ENCODE measurements at places on chromosomes 7 and 10. TPM values are rescaled to one million over a fixed set of nuclear protein-coding genes. Genes with fewer than 3 reads are reported as not detected.

SEMA3E gene
- not detected for total RNA-seq

SYT15 gene
- 4.7 TPM for total RNA-seq

TBRG4 gene
- 50.8 TPM for total RNA-seq

DCLRE1A gene
- 8.0 TPM for total RNA-seq

HHEX gene
- 2.1 TPM for total RNA-seq

CNPY4 gene
- 22.0 TPM for total RNA-seq

ASL gene
- 16.5 TPM for total RNA-seq

WEE2 gene
- 0.20 TPM for total RNA-seq

TRIM4 gene
- 58.9 TPM for total RNA-seq

HPS6 gene
- 15.3 TPM for total RNA-seq

NEURL1 gene
- 3.2 TPM for total RNA-seq

RASSF4 gene
- 5.9 TPM for total RNA-seq

LAMB1 gene
- total RNA-seq: 71.8 TPM

LLCFC1 gene
- total RNA-seq: not detected

STAMBPL1 gene
- total RNA-seq: 14.4 TPM

GPR26 gene
- not detected for total RNA-seq

TFPI2 gene
- 31.3 TPM for total RNA-seq

LIPJ gene
- 0.20 TPM for total RNA-seq

EPO gene
- not detected for total RNA-seq

TMEM139 gene
- 0.35 TPM for total RNA-seq

ATRNL1 gene
- total RNA-seq: 77.8 TPM

FAM131B gene
- total RNA-seq: 0.34 TPM

TRDMT1 gene
- 24.3 TPM for total RNA-seq

ABCC2 gene
- total RNA-seq: 1.4 TPM

FAM25C gene
- not detected for total RNA-seq

CYP3A4 gene
- total RNA-seq: 0.15 TPM

NACAD gene
- 24.1 TPM for total RNA-seq

EPHA1 gene
- total RNA-seq: 0.40 TPM

GDF2 gene
- not detected for total RNA-seq

SPDYE16 gene
- 1.7 TPM for total RNA-seq

ITPRID1 gene
- total RNA-seq: not detected

C10orf67 gene
- 0.38 TPM for total RNA-seq

VWC2 gene
- 16.7 TPM for total RNA-seq

TMEM196 gene
- total RNA-seq: not detected

IL2RA gene
- total RNA-seq: 0.90 TPM

RARRES2 gene
- total RNA-seq: 350 TPM

ZNF398 gene
- 20.6 TPM for total RNA-seq

UNCX gene
- not detected for total RNA-seq

THSD7A gene
- total RNA-seq: 5.6 TPM

MYH16 gene
- total RNA-seq: not detected

CNPY1 gene
- not detected for total RNA-seq

NPY4R gene
- not detected for total RNA-seq

All from ovary (tissue), 10 donors.